ENCODE measurements at places on chromosomes 6 and 20.

GRCh38 chr20:35303735-35304491 lies 11.7 kb upstream of the FAM83C start:
- DNase-seq, result peak; percentile 46

DNA sequence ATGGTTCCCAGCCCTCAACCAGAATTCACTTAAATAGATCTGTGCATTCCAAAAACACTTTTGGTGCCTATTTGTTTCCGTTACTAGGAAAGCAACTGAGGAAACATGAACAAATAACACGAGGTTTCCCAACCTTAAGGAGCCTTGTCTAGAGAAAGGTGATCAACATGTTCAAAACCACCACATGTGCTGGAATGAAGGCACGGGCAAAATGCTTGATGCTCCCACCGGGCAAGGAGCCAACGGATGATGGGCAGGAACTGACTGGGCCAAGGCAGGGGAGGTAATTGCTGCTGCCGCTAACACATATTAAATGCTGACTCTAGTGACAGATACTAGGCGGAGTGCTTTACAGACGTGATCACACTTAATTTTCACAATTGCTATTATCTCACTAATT lies 2.5 kb downstream of the MYLK4 start:
- DNase-seq, result no peak

- no peak for DNase-seq
These were observed 37.5 kb upstream of the BEND3 start for GRCh38 chr6:107152638-107153430.

DNA sequence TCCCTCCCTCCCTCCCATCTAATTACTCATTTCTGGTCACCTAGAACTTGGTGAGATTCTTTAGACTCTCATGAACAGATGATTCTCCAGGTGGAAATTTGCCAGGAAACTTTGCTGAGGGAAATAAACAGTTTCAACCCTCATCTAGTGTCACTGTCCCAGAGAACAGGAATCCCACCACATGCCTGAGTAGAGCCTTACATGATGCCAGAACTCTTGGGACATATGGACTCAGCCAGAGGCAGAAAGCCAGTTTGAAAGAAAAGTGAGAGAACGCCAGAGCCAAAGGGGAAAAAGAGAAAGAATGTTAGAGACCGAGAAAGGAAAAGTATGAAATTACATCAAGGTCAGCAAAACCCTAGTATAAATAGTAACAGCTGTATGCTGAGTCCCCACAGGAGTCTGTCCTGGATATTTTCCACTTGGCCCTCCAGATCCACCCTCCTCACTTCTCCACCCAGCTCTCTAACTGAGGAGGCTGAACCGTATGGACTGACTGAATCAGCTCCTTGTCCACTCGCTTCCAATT lies 127.5 kb upstream of the COL21A1 start:
- no peak for DNase-seq

- no peak for DNase-seq
These were observed 5.3 kb upstream of the ANKRD66 start for GRCh38 chr6:46741482-46741881.

DNA sequence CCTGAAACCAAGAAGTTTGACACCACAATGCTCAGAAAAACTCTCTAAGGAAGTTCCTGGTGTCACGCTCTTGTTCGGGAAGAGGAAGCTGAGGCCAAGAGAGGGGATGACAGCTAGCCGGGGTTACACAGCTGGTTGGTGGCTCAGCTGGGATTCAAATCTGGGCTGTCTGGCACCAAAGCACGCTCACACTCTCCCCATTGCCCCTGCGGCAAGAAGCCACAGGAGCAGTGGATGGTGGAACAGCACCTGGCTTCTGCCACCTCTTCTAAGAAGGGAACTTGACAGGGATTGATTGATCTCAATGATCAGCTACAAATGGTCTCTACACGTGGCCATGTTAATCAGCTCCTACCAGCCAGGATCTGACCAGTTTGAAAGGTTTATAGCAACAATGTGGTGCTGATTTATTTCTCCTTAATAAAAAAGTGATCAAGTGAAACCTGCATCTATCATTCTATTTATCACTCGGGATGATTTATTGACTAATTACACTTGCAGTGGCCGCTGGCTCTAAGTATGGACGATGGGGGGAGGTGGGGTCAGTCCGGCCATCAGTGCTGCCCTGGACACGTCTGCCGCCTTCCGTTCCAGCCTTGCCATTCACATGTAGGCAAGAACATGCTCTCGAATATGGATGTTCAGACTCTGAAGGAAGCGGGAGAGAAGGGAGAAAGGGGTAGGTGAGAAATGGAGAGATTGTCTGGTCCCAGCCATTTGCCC lies 71.9 kb upstream of the TOP1 start:
- no peak for DNase-seq

DNA sequence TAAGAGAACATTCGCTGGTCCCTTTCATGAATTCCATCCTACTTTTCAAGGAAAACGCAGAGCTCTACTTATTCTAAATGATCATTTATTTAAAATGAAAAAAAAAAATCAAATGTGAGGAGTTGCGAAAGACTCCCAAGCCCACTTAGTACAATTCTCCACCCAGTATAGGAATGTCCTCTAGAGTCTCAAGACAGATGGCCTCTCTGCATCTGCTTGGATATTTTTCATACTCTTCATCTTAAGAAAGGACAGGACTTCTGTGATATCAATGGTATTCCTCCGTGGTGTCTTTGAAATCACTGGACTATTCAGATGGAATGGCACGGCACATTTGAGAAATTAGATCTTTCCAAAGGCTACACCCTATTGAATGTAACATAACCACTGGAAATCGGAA lies 107.1 kb downstream of the PTPRK start:
- DNase-seq, result no peak

DNA sequence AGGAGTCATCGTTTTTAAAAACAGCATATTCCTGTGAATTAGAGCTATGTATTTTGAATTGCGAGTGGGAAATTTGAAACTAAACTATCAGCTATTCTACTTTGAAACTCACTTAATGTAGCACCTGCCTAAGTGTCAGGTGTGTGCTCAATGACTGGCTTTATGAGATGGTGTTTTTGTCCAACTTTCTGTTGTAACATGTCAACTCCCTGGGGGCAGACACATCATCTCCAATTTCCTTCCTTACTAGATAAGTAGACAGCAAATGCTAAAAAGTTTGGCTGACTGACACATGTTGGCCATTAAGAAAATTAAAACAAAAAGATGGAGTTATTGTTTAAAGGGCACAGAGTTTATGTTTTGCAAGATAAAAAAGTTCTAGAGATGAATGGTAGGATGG lies 226.9 kb downstream of the TFAP2B start:
- no peak for DNase-seq

GRCh38 chr20:22844959-22845358 lies 190.2 kb upstream of the SSTR4 start:
- no peak for DNase-seq

DNA sequence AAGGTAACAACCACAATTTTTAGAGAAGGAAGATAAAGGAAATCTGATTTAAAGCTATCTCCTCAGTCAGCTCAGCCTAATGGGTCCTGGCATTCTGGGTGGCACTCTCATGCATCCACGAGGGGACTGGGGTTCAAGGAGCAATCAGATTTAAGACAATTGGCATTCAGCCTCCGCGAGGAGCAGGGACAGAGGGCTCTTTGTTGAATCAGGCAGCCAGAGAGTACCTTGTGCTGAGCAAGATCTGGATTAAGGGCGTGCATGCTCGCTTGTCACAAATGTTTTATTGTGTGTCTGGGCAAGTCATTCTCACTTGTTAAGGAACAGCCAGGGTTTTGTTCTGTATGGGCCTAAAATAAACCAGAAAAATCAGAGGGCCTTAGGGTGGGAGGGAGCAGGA lies 475.3 kb upstream of the NRSN1 start:
- peak; percentile 76 for DNase-seq

GRCh38 chr6:112781241-112781640 lies 434.1 kb downstream of the RFPL4B start:
- DNase-seq, result no peak

GRCh38 chr20:36469973-36470372 lies 71.3 kb upstream of the MYL9 start:
- no peak for DNase-seq

DNA sequence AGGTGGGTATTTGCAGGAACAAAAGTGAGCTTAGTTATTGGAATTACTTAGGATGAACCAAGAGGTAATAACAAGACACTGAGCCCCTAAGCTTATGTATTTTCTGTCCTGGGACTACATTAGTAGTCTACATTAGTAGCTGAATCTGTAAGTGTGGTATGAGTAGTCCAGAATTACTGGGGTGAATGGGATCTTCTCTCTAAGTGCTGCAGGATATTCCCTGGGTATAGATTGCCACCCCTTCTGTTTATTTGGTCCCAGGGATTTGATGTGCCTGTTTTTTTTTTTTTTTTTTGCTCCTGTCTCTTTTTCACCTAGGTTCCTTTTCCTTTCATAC lies 5.9 kb downstream of the CD2AP start:
- DNase-seq, result no peak

All from retinal pigment epithelial cell (primary cell).